ENCODE measurements at places on chromosomes 6 and 20.

- no peak for DNase-seq
These were observed 35.7 kb downstream of the TFAP2C start for GRCh38 chr20:56664796-56665195.

DNA sequence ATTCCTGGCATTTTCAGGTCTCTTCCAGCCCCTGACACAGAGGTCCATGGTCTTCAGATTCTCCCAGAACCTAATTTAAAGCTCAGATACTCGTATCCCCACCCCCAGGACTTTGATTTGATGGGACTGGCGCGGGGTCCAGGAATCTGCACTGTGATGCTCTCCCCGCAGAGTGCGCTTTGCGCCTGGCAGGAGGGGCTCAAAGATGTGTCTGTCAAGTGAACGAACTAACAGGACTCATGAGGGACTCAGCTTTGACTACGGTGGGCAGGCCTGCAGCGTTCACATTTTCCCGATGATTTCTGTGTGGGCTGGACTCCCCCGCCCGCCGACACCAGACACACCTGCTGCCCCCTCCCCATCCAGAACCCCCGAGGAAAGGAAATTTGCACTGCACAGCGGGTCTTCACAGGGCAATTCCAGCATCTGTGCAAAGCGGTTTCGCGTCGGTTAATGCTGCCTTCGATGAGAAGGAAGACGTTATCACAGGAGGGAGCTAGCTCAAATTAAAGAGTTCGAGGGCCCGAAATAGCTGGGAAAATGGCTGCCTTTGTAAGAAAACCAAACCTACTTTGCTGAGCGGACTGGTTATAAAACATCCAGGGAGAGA lies 90.2 kb downstream of the ZDHHC14 start:
- DNase-seq = no peak

- DNase-seq = no peak
These were observed 14.5 kb downstream of the BTBD9 start for GRCh38 chr6:38625217-38625616.

GRCh38 chr6:37359039-37359438 lies 5.3 kb downstream of the RNF8 start:
- no peak for DNase-seq

GRCh38 chr6:159163901-159164370 lies 5.3 kb upstream of the FNDC1 start:
- no peak for DNase-seq

GRCh38 chr6:154471609-154472362 lies 38.7 kb downstream of the CNKSR3 start:
- no peak for DNase-seq

- no peak for DNase-seq
These were observed 534.3 kb downstream of the COL12A1 start for GRCh38 chr6:74671558-74672025.

DNA sequence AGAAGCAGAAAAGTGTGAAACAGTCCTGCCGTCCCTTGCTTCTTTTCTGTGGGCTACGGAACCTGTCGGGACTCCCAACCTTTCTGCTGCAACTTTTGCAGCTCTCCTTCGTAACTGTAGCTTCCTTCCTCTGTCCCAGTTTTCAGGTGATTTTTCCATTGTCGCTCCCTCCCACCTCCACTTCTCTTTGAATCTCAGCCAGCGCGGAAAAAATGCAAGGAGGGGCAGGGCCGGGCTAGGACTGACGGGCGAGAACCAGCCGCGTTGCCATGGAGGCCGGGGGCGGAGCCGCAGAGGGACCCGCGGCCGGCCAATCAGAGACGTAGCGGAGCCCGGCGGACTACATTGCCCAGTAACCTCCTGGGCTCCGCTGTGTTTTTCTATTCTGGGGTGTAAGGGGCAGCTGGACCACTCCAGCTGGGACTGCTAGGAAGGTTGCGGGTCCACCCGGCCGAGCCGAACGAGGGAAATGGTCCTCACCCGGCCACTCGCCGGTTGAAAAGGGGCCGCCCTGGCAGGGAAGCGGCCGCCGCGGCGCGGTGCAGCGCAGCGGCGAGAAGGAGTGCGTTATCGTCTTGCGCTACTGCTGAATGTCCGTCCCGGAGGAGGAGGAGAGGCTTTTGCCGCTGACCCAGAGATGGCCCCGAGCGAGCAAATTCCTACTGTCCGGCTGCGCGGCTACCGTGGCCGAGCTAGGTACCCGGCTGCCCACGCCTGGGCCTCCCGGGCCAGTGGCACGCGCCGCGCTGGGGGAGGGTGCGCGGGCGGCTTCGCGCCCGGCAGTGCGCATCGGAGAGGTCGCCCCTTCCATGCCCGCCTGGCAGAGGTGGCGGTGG lies at the start of the genes CYP39A1 and SLC25A27:
TSS of gene CYP39A1 (minus strand) at position 216 of the 836 bp plus-strand sequence. CDS start 236 bp downstream, outside the sequence.
TSS of gene SLC25A27 (plus strand) at position 373 of the 836 bp plus-strand sequence. CDS start at position 591, 218 bp downstream.
- DNase-seq = peak; percentile 89

DNA sequence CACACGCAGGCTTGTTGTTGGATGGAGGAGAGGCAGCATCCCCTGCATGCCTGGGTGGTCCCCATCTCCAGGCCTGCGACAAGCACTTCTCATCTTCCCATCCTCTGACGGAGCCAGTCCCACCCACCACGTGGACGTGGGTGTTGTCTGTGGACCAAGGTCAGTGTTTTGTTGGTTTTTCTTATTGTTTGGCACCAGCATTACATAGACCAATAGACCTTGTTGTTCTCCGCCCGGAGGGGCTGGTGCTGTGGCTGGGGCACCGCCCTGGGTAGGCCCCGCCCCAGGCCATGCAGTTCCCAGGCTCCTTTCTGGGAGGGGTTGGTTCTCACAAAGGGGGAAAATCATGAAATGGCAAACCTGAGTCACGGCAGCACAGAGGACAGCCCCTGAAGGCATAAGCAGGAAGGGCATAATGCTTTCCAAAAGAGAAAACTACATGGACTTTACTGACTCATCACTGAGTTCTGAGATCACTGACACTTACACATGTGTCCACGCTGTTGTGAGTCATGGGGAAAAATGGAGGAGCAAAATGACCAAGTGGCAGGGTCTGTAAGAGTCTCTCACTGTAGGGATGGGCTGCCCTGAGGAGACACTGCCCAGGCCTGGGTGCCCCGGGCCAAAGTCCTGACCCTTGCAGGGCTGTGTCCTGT lies 90.8 kb downstream of the THBS2 start:
- DNase-seq = no peak

DNA sequence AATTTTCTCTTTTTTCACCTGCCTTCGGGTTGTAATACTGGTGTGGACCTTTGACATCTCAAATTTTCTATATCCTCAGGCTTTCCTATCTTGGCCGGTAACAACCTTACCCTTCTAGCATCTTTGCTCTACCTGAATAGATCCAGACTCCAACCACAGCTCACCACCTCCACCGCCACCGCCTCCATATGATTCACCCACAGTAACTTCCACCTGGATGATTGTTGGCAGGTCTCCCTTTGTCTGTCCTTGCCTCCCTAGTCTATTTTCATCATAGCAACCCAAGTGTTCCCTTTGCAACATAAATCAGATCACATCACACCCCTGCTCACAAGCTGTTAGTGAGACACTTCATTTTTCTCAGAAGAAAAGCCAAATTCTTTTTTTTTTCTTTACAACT lies 525.8 kb upstream of the POU3F2 start:
- DNase-seq = no peak

DNA sequence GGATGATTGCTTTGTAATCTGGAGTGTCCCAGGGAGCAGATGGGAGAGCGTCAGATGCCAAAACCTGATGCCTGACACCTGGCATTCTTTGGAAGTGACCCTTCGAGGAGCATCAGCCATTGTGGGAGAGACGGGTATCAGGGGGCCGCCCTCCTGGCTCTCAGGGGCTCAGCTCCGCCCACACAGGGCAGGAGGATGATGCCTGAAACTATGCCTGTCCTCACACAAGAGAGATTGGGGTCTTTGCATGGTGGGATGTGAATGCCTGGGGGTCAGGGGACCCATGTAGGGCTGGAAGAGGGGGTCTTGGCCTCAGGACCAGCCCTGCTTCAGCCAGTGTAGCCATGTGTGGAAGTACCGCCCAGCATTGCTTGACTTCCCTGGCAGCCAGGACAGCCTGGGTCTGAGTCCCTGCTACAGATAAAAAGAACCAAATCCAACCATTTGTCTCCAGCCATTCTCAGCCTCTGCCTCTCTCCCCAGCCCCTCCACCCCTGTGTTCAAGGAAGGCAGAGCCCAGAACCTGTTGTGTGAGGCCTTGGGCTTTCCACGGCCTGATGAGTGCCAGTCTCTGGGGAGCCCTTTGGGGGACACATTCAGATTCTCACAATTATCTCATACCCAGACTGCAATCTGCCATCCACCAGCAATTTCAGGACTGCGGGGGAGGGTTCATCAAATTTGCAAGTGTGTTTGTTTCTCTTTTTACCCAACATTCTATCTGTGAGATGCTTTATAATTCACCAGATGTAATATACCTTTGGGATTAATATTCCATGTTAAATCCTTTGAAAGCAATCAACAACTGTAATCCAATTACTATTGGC lies 371.2 kb downstream of the PREX1 start:
- DNase-seq = no peak

DNA sequence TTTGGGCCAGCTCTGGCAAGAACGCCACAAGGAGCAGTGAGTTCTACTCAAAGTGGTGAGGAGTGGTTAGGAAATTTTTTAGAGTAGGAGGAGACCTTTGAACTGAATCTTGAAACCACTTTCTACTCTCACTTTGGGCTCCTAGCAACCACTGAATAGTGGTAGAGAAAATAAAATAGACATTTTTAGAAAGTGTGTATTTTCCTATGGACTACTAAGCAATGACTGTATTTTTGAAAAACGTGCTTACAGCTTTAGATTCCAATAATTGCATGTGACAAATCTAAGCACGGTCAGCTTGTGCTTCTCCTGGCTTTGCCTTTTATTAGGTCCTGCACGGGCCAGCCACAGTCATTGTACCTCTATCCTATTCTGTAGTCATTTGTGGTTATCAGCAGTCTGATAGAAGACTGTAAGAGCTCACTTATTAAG lies 8.7 kb upstream of the IFNGR1 start:
- DNase-seq = no peak

DNA sequence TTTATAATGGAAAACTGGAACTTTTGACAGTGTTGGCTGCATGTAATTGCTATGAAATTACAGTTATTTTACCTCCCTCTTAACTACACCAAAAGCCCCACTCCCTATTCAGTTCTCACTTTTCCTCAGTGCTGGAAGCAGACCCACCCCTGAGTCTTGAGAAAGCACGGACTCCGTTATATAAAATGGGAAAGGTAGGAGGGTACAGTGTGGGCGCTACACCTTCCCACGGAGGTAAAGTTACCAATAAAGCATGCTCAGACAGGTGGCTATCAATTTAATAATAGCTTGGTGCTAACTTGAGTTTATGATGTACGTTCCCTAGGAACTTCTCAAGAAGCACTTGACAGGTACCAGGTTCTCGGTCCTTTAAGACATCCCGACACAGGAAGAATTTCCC lies 59.0 kb downstream of the CLIC5 start:
- no peak for DNase-seq

- DNase-seq = no peak
These were observed 147.3 kb upstream of the FOXQ1 start for GRCh38 chr6:1164600-1164999.

DNA sequence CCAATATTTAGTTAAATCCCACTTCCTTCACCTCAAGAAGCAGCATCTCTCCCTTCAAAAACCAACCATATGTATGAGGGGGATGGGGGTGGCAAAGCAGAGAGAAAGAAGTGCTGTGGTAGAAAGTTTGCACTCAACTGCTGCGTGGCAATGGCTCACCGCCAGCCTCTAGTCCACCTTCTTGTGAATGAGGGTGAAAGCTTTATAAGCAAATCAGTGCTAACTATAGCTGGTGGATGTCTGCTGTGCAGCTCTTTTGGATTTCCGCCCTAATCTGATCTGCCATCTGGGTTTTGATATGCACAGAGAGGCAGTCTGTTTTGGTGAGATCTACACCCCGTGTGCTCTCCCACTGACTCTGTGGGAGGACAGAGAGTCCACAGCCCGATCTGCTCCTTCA lies 281.2 kb upstream of the SUPT3H start:
- DNase-seq = no peak

- DNase-seq = no peak
These were observed 43.5 kb downstream of the HFE start for GRCh38 chr6:26130581-26131249.

- DNase-seq = no peak
These were observed 551.0 kb upstream of the BTBD3 start for GRCh38 chr20:11366660-11367059.
